Urinary bladder (tissue), 4 donors: ENCODE measurements at places on chromosomes 3 and 15.

GRCh38 chr15:85415783-85416182, 35.4 kb downstream of the AKAP13 start:
- DNase-seq: no peak

DNA sequence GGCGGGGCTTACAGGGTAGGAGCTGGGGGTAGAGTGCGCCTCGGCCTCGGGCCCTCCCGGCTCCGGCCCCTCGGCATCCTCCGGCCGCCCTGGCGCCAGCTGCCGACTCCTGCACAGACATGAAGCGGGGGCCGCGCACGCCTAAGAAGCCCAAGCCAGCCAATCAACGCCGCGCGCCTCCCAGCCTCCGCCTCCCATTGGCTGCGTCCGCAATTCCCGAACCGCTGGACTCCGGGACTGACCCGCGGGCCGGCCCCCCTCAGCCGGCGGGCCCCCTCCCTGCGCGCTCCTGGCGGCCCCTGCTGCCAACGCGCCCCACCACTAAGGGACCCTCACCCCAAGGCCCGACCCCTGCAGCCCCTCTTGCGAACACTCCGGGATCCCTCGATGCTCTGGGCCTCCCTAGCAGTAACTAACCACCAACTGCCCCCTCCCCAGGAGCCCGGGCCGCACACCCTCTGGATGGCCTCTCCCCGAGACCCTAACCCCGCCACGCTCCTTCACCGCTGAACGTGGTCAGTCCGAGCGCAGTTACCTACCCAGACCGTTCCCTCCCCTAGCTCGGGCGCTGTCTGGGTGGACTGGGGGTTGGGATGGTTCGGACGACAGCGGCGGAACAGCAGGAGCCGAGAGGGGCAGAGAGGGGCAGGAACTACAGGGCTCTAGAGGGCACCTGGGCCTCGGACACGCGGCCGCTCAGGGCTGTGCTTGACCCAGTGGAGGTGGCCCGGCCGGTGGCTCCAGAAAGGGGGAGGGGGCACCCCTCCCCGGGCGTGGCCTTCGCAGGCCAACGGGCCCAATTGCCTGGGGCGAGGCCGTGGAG, 5.0 kb downstream of the GATA2 start:
- DNase-seq: peak; percentile 87

- DNase-seq: no peak
Measured at GRCh38 chr3:147640781-147641180, 231.6 kb downstream of the ZIC1 start.

DNA sequence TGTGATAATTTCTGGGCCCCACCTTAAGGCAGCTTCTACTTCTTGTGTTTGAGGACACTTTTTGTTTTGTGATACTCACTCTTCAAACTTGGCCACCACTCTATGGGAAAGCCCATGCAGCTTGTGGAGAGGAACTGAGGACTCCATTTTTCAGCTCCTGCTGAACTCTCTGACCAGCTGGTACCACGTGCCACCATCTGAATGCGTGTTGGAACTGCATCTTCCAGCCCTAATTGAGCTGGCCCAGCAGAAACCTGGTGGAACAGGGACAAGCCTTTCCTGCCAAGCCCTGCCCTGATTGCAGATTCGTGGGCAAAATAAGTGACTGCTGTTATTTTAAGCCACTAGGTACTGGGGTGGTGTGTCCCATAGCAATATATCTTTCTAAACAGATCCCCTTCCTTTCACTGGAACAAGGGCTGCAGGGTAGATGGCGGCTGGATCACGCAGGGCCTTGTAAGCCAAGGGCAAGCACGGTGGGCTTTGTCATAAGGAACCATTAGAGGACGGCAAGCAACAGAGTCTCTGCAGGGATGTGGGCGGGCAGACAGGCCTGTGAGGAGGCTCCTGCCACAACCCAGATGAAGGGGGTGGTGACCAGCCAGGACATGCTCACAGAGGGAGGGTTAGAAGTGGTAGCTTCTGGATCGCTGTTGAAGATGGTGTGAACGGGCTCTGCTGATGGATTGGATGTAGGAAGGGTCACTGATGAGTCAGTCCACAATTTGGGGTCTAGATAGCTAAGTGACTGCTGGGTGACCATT, 9.5 kb downstream of the H1-8 start:
- no peak for DNase-seq

GRCh38 chr3:72615776-72616175, 232.5 kb downstream of the SHQ1 start:
- no peak for DNase-seq

- DNase-seq: no peak
Measured at GRCh38 chr3:196175116-196175625, 36.0 kb downstream of the ZDHHC19 start.

GRCh38 chr15:37094333-37094914, 5.9 kb downstream of the MEIS2 start:
- DNase-seq: no peak

- DNase-seq: no peak
Measured at GRCh38 chr15:75810874-75811498, 32.3 kb upstream of the UBE2Q2 start.

DNA sequence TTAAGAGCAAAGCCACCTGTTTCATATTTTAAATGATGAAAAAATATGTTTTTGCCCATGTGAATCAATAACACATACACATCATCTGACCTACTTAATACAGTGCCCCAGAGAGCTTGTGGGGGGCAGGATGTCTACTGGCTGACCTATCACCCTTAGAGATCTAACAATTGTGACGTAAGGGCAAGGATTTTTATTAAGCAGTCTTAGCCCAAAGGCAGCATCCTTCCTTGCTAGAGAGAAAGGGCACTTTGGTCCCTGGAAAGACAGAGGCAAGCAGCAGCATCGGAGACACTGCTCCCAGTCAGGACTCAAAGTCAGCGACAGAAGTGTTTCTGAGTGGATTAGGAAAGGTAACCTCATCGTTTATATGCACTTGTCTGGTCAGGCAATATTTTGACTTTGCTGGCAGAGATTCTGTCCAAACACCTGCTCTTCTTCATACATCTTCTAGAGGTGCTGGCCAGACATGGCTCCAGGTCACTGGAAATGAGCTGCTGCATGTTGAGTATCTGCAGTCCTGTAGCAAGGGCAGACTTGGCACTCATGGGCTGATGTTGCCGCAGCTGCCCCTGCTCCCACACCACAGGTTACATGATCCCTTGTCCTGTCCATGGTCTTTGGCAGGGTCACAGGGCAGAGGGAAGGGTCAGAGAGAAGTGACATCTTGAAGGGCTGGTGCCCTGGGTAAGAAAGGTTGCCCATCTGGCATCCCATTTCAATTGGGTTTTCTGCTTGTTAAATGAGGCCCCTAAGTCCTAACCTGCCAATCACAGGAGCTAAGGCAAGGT, 1.8 kb downstream of the CXCR6 start:
- no peak for DNase-seq

DNA sequence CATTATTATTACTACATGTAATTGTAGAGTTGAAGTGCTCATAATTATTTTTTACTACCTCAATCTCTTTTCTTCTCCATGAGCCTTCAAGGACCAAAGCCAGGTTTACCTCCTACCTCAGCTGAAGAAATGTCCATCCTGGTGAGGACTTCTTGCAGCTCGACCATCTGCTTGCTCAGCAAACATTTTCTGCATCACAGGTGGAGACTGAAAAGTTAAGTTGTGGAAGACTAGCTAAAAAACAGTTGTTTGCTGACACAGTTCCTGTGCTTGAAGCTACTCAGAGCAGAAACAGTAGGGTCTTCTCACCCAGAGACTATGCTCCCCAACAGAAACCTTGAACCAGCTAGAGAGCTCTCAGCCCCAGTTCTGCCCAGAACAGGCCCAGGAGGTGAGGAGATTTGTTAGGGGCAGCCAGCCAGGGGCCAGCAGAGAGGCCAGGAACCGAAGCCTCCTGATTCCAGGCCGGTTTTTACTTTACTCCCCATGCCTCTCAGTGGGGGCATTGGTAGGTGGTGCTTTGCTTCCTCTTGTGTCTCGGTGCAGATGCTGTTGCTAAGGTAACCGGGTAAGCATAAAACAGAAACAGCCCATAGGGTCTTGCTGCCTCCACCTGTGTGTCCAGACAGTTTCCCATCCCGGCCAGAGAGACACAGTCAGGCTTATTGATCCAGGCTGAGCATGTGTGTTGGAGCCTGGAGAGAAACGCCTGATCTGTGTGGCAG, 54.9 kb downstream of the CCNL1 start:
- no peak for DNase-seq

DNA sequence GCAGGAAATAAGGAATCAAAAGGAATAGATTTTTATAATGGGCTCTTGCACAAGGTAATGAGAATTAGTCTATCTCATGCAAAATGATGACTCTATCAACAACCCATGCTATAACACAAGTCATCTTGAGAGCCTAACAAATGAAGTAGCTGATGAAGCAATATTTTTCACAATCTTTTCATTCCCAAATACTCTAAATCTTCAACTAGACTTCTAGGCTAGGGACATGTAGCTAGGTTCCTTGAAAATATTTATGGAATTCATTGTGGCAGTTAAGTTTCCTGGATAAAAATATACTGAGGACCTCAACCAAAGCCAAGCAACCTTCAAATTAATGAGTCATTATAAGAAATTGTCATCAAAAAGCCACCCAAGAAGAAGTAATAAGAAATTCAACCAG, 55.4 kb downstream of the DCBLD2 start:
- no peak for DNase-seq
